Cardiac septum (tissue), 1 donor: ENCODE measurements at places on chromosomes 16 and 17.

- no peak for DNase-seq
These were observed 41.1 kb downstream of the TSC2 start for GRCh38 chr16:2088759-2089358.

GRCh38 chr17:67221062-67221998 is 23.7 kb downstream of the HELZ start:
- no peak for DNase-seq

- no peak for DNase-seq
These were observed 544 bp downstream of the CCP110 start for GRCh38 chr16:19524356-19524615.

- no peak for DNase-seq
These were observed 109.8 kb downstream of the SDR42E1 start for GRCh38 chr16:81901484-81901883.

- DNase-seq = no peak
These were observed 24.1 kb downstream of the CHD9 start for GRCh38 chr16:53078765-53079485.

DNA sequence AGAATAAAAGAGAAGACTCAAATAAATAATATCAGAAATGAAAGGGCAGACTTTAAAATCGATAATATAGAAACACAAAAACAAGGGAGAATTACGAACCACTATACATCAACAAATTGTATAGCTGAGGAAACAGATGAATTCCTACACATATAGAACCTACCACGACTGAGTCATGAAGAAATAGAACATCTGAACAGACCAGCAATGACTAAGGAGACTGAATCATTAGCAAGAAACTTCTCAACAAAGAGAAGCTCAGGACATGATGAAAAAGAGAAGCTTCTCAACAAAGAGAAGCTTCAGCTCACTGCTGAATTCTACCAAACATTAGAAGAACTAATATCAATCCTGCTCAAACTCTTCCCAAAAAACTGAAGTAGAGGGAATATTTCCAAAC is 255.9 kb downstream of the CEP112 start:
- no peak for DNase-seq

GRCh38 chr17:8975091-8975725 is 9.7 kb upstream of the PIK3R5 start:
- no peak for DNase-seq

GRCh38 chr16:74726716-74727115 is 26.1 kb upstream of the MLKL start:
- DNase-seq = no peak

- no peak for DNase-seq
These were observed 4.5 kb upstream of the ZC3H7A start for GRCh38 chr16:11801481-11802021.

- DNase-seq = no peak
These were observed 97.5 kb downstream of the YPEL2 start for GRCh38 chr17:59428916-59429485.

GRCh38 chr17:55446581-55447205 is 25.1 kb upstream of the MMD start:
- DNase-seq = no peak

DNA sequence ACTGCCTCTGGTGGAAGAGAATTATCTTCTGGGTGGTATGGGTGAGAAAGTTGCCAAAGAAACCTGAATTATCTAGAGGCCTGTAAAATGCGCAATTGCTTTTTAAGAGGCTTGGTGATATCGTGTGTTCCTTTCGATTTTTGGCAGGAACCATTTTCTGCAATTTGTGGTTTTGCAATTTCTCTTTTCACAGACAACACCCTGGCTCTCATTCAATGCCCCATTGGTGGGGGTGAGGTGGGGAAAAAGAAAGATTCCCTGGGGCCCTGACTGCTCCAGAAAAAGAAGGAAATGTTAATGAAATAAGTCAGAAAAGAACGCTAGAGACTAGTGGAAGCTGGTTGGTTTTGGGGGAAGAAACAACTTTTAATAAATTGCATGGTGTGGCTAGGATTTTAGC is 77.4 kb downstream of the ANKFN1 start:
- DNase-seq = no peak

DNA sequence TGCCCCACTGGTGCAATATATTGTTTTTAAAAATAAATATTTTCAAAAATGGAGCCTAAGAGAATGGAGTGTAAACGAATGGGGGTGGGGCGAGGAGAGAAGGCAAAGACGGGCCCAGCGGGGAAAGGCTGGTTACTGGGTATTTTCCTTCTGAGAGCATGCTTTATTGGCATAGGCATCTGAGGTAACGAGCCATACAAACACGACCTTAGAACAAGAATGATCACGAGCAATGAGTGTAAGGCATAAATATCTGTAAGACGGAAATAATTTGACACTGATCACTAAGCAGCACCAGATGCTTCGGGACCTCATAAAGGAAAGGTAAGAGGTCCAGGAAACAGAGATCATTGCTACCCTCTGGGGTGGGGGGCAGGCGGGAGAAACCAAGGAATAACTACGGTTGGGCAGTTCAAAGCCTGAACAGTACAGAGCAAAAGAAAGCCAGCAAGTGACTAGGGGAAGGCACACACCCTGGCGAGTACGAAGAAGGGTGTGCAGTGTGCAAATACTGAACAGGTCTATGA is 959 bp downstream of the SSH2 start:
- DNase-seq = no peak

DNA sequence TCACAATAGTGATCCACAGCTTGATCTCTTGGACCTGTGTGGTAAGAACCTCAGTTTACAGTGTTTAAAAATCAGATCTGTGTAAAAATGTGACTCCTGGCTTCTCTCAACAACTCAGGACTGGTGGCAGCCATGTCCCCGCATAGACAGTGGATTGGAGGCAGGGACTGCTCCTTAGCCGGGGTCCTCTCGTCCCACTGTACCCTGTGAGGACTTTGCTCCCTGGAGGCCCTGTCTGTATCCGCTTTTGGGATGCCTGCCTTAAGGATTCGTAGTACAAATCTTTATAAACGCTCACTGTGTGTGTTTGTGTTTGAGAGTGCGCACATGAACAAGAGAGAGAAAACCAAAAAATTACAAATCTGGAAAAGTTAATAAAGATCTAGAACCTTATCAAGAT is 142.5 kb downstream of the SNX29 start:
- DNase-seq = no peak

- peak; percentile 84 for DNase-seq
These were observed 985 bp upstream of the SLFN12 start for GRCh38 chr17:35433075-35433894.

DNA sequence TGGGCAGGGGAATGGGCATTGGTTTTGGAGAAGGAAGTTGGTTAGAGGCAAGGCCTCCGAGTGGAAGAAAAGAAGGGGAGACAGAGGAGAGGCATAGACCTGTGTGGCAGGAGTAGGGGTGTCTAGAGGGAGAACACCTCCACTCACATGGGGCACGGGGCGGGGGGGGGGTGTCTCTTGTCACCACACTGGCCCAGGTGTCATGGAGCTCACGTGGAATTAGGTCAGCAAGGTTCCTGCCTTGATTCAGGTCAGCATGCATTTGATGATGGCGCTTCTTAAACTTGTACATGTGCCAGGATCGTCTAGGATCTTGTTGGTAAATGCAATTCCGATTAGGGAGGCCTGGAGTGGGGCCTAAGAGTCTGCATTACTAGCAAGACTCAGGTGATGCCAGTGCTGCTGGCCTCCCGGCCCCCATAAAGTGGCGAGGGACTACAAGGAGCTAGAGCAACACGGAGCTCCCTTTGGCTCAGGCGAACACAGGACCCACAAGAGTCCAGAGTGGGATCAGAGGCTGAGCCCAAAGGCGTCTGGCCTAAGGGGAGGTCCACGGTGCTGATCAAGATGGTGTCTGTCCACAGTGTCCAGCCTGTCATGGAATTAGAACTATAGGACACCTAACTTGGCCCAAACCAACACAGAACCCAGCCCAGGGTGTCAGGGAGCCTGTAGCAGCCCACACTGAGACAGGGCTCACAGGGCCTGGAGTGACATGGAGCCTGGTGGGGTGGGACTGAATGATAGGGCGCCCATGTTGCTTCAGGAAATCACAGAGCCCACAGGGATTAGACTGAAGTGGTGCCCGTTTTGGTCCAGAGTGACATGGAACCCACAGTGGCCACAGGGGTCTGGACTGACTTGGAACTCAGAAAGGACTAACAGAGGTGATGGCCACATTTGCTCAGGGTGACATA is 16.7 kb downstream of the EPOP start:
- DNase-seq = no peak
